Aorta (tissue), 5 donors: ENCODE measurements at places on chromosomes 4 and X.
A peak's percentile ranks its signal among the peaks of the same experiment; 100 is the strongest.

- no peak for DNase-seq
These were observed 161.2 kb upstream of the AGTR2 start for GRCh38 chrX:116009346-116009745.

GRCh38 chr4:25590171-25590570 is 65.5 kb upstream of the SLC34A2 start:
- no peak for DNase-seq

DNA sequence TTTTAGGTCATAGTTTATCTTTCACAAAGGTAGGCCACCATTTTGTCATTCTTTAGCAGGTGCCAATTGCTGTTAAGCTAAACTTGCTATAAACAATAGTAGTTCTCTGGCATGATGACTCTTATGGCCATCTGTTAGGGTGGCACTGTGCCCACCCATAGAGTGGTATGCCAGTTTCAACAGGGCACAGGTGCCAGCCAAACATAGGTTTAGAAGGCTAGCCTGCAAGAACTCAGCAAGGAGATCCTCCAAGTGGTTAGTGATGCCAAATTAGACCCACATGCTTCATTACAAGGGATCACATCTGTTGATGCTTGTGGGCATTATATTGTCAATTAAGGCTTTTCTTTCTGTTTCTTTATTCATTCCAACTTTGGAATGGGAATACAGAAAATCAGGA is 204.5 kb downstream of the FMR1NB start:
- DNase-seq, result no peak

DNA sequence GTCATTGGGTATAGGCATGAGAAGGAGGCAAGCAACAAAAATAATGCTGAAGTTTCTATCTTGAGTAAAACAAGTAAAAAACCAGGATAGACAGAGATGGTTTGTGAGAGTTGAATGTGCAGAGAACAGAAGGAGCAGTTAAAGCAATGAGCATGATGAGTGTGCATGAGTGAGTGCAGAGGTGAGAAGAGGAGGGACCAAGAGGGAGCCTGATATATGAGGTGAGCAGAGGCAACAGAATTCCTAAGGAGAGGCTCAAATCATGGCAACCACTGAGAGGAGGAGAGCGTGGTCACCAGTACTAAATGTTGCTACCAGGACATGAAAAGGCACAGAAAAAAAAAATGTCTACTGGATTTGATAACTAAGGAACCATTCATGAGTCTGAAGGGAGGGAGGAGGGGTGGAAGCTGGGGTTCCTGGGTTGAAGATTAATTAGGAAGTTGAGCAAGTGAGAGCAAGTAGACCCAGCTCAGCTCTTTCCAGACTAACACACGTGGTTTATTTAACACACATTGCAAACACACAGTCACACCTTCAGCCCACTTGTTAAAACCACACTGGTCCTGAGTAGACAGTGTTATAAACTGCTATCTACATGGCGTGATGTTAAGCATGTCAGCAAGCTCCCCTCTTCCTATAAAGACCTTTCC is 69.0 kb upstream of the IQCM start:
- DNase-seq, result no peak

GRCh38 chr4:19348746-19349145 is 903.0 kb upstream of the SLIT2 start:
- DNase-seq, result no peak

GRCh38 chr4:118964891-118965411 is 76.3 kb downstream of the SYNPO2 start:
- no peak for DNase-seq

DNA sequence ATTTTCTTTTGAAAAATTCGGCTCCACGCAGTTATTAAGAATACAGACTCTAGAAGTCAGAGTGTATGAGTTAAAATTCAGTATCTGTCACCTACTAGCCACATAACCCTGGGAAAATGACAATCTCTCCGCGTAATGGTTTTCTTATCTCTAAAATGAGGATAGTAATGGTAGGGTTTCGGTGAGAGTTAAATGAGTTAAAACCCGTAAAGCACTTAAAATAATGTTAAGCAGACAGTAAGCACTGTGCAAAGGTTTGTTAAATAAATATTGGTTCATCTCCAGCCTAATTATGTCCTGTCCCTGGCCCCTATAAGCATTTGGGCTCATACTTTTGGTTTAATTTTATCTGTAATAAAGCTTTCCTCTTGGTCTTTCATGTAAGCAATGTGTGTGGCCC is 350.8 kb upstream of the GRIA3 start:
- no peak for DNase-seq

- DNase-seq, result no peak
These were observed 8.8 kb downstream of the ACSL1 start for GRCh38 chr4:184816962-184817361.

GRCh38 chr4:75889537-75890199 is 12.6 kb downstream of the PPEF2 start:
- DNase-seq, result no peak

DNA sequence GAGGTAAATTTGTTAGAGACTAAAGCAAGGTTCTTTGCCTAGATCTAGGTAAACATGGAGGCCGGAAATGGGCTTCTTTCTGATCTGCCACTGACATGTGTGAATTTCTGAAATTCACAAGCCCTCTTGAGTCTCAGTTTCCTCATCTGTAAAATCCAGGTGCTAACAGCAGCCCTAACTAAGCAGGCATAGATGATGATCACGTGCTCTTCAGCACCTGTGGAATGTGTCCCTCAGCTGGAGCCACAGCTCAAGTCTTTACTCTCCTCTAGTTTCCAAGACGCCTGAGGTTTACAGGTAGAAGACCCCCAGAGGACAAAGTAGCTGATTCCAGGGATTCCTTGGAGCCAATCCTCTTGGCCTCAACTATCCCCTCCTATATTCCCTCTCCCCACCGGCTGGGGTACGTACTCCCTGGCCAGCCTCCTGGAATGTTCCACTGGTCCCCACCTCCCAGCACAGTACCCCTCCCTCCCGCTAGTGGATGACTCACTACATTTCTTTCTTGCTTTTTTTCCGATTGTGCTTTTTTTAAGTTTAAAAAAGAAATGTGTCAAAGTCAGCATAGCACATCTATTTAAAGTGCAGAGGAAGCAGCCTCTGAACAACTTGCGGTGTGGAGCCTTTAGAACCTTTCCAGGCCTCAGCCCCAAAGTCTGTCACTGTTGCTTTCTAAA is 98.4 kb downstream of the PHKA2 start:
- no peak for DNase-seq

DNA sequence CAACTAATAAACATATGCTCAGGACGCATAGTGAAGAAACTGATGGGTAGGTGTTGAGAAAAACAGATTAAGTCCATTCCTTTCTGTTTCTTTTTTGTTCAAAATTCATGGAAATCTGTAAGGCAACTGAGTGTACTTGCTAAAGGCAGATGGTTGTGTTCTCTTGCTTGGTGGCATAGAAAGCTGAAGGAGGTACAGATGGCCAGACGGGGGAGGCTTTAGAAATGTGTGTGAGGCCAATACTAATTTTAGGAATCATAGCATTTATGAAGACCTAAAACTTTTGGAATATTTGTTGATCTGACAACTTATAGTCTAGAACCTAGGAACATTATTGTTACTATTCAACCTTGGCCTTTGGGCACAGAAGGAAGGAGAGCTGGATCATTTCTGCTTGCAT is 56.8 kb upstream of the EMCN start:
- DNase-seq, result no peak

GRCh38 chr4:148120216-148120615 is 322.0 kb downstream of the NR3C2 start:
- no peak for DNase-seq

- no peak for DNase-seq
These were observed 35.5 kb downstream of the CCNI start for GRCh38 chr4:77040270-77040669.

- DNase-seq, result no peak
These were observed 69.9 kb downstream of the AMELX start for GRCh38 chrX:11363069-11363594.

- DNase-seq, result no peak
These were observed 1695.2 kb downstream of the STIM2 start for GRCh38 chr4:28555866-28556265.

DNA sequence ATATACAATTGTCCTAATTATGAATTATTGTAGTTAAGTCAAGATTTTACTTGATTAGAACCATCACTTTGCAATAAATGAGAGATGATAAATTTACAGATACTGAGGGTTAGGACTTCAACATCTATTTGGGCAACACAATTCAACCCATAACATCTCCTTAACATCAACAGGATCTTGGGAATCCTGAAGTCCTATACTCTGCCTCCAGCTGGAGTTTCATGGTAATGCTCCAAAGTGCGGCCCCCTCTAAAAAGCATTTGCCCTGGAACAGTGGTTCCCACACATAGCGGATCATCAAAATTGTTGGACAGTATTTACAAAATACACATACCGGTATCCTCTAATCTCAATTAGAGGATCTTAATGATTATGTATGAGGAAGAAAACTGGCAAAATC is 618.6 kb downstream of the CENPC start:
- DNase-seq, result no peak

DNA sequence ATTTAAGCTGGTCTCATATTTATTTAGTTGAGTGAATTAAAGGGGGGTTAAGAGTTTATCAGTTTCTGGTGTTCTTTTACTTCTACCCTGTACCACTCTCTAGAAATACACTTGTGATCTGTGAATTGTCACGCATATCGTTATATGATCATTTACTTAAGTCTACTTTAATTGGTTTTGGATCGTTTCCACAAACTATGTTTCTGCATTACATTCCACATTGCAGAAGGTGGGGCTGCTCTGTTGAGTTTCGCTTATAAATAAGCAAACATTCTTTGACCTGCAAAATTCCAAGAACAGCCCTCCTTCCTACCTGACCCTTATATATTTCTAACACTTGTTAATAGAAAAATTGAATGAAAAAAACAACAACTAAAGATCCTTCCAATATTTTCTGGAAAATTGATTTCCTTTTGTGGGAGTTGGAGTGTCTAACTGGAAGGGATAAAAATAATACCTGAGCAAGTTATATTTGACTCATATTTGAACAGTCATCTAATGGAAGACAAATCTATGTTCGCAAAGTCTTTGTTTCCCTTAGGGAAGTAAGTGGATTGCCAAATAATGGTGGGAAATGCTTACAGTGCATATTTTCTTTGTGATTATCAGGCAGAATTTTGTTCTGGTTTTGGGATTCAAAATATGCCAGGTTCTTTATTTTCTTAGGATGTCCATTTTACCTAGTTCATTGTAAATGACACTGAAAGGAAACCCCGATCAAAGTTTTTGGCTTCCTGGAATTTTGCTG is 152.7 kb downstream of the RELL1 start:
- no peak for DNase-seq

GRCh38 chr4:15414551-15415091 is 13.2 kb upstream of the C1QTNF7 start:
- no peak for DNase-seq

DNA sequence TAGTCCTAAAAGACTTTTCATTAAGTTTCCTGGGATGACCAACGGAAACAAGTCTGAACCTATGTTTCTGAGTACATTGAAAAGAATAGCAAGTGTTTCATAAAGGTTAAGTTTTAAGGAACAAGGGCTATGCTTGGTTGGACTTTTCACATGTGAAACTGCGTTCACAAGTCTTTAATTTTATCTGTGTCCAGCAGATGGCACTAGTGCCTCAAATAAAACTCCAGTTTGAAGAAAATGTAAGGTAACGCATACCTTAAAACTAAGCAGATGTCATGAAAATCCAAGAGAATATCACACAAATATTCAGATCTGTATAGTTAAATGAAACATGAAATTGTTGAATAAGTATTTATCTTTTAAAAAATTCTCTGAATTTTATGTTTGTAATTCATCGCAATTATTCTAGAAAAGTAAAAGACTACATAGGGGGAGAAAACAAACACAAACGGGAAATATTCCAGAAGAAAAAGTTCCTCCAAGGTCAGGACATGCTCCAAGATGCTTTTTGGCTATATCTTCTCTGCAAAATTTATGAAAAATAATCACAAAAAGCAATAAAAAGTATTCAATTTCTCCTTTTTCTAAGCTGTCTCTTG is 89.6 kb upstream of the MAD2L1 start:
- DNase-seq, result no peak

DNA sequence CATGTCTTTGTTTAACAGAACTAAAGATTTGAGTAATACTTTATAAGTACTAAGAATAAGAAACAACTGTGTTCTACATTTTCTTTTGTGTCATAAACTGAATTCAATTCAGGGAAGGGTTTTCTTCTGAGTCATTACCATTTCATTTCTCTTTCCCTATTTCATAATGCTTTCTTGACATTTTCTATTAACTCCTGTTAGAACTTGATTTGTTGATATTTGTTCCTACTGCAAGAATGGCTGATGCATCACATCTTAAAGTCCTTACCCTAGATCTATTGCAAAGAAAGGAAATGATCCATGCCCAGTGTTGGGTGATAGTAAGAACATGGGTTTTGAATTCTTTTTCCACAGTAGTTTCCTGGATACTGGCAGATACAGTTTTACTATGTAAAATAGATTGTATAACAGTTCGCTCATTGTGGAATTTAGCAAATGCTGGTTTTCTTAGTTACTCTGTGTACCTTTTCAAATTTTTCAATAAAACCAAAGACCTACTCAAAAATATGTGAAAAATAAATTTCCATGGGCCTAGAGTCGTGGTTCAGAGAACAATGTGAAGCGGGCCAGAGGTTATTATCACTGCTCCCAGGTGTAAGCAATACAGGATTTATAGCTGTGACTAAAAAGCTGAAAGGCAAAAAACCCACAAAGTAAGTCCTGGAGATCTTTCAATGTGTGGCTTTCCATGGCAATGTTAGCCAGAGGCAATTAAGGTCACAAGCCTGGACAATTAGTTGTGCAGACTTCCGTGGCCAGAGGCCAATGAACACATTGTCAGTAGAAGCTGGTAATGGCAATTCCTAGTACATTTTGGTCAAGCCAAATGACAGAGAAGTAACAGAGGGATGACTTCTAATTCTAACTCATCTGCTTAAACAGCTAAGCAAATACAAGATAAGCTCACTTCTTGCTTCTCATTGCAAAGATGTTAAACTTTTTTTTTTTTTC is 127.3 kb upstream of the FAT4 start:
- DNase-seq, result no peak

GRCh38 chr4:44760142-44760898 is 34.0 kb upstream of the GNPDA2 start:
- no peak for DNase-seq

GRCh38 chr4:16194214-16194613 is 32.1 kb downstream of the TAPT1 start:
- no peak for DNase-seq

DNA sequence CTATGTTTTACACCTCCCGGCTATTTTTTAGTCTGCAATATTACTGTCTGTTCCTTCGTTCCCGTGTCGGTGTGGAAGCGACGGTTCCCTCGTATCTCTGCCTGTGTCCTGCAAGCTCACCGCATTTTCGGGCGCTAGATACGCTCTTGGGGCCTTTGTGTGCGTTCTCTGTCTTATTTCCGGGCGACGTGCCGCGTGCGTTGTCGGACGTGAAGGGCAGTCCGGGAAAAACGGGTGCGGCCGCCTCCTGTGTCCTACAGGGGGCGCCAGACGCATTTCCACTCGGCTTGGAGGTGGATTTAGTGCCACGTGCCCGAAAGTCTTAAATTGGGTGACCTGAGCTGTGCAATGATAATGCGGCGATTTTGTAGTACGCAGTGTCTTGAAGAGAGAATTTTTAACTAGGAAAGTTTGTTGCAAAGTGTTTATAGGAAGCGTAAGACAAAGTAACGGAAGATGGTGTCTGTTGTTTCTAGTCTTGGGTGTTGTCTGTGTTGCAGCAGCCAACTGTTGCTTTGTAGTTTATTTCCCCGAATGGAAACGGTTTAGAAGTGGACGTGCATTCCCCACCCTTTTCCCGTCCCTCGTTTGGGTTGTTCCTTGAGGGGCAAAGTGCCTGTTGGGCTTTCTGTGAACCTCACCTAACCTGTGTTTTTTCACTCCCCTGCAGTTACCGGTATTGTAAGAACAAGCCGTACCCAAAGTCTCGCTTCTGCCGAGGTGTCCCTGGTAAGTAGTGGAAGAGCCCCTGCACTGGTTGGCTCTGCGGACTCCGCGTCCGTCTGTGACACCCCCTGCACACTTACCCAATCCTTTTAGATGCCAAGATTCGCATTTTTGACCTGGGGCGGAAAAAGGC is 720 bp downstream of the RPL10 start:
- DNase-seq, result peak; percentile 93
